Mesangial cell (primary cell): ENCODE measurements at places on chromosomes 5 and 9. TPM values are rescaled to one million over a fixed set of nuclear protein-coding genes. Genes with fewer than 3 reads are reported as not detected.

The CCDC152 gene
- total RNA-seq, result 0.25 and 0.49 TPM in 2 replicates

The MCTP1 gene
- 17.9 and 23.7 TPM in 2 replicates for total RNA-seq

The SPINK13 gene
- 0.25 TPM in 1 of 2 replicates, not detected in the other for total RNA-seq

The VAV2 gene
- 23.0 and 30.8 TPM in 2 replicates for total RNA-seq

The UQCRQ gene
- total RNA-seq, result 208 and 231 TPM in 2 replicates

The SHB gene
- 31.6 and 47.7 TPM in 2 replicates for total RNA-seq

The PANK3 gene
- total RNA-seq, result 24.7 and 26.9 TPM in 2 replicates

The PDZD2 gene
- 1.3 and 3.8 TPM in 2 replicates for total RNA-seq

The AQP7 gene
- total RNA-seq, result 1.1 TPM in 1 of 2 replicates, not detected in the other

The PCDHGA9 gene
- 0.98 and 6.1 TPM in 2 replicates for total RNA-seq

The IL4 gene
- total RNA-seq, result not detected in 2 replicates

The PLGRKT gene
- total RNA-seq, result 12.9 and 24.6 TPM in 2 replicates

The ANXA1 gene
- 209 and 269 TPM in 2 replicates for total RNA-seq

The GPX8 gene
- total RNA-seq, result 60.6 and 67.5 TPM in 2 replicates

The FBXO38 gene
- total RNA-seq, result 15.2 and 24.8 TPM in 2 replicates

The FBP1 gene
- 1.3 TPM in 1 of 2 replicates, not detected in the other for total RNA-seq

The CCDC107 gene
- total RNA-seq, result 16.0 and 21.6 TPM in 2 replicates

The IFNA21 gene
- not detected in 2 replicates for total RNA-seq

The PPP1R26 gene
- total RNA-seq, result 17.1 and 23.1 TPM in 2 replicates

The IGIP gene
- 0.65 and 2.2 TPM in 2 replicates for total RNA-seq

The LHX6 gene
- under 0.01 and 0.13 TPM in 2 replicates for total RNA-seq

The QRFP gene
- total RNA-seq, result not detected in 2 replicates

The CRAT gene
- total RNA-seq, result 36.7 and 71.2 TPM in 2 replicates

The ABCA1 gene
- 36.0 and 38.0 TPM in 2 replicates for total RNA-seq

The CDX1 gene
- total RNA-seq, result 0.33 and 0.63 TPM in 2 replicates

The OTULINL gene
- 1.0 and 1.8 TPM in 2 replicates for total RNA-seq

The PPIC gene
- 16.9 and 30.3 TPM in 2 replicates for total RNA-seq

The DND1 gene
- under 0.01 and 0.33 TPM in 2 replicates for total RNA-seq

The STARD4 gene
- total RNA-seq, result 23.5 and 28.5 TPM in 2 replicates

The POLR1E gene
- 19.5 and 28.2 TPM in 2 replicates for total RNA-seq

The HACD4 gene
- total RNA-seq, result 2.1 and 2.4 TPM in 2 replicates

The COL15A1 gene
- total RNA-seq, result 0.16 and 3.5 TPM in 2 replicates

The ZNF354C gene
- 2.0 and 4.7 TPM in 2 replicates for total RNA-seq

The FAM169A gene
- total RNA-seq, result 4.3 and 9.8 TPM in 2 replicates

The FAM219A gene
- 11.8 and 15.3 TPM in 2 replicates for total RNA-seq

The PCDHA10 gene
- total RNA-seq, result 0.13 TPM in 1 of 2 replicates, not detected in the other

The LEAP2 gene
- total RNA-seq, result 0.16 TPM in 1 of 2 replicates, not detected in the other
